Muscle of leg (tissue), 16 donors: ENCODE measurements at places on chromosomes 6 and 20. TPM values are rescaled to one million over a fixed set of nuclear protein-coding genes. Genes with fewer than 3 reads are reported as not detected.

- no peak for DNase-seq
These were observed 5.2 kb downstream of the MDC1 start for GRCh38 chr6:30711758-30712380.

The PPARD gene
- polyA plus RNA-seq = 26.4 TPM

The EBF4 gene
- 4.4 TPM for polyA plus RNA-seq

DNA sequence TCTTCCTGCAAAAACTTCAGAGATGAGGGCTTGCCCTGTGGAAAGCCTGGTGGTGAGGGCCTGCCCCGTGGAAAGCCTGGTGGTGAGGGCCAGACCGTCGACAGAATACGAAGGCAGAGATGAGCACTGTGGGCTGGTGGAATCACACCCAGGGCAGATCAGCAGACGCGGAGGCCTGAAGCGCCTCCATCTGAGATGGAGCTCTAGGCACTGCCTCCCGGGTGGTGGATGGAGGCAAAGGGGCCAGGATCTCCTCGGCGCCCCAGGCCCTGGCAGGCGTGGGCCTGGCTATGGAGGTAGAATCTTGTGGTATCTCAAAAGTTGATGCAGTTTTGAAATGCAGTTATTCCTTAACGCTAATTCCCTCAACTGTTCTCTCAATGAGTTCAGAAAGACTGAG, 104.8 kb downstream of the PSMB1 start:
- DNase-seq = no peak

The NKAIN4 gene
- polyA plus RNA-seq = 33.2 TPM

DNA sequence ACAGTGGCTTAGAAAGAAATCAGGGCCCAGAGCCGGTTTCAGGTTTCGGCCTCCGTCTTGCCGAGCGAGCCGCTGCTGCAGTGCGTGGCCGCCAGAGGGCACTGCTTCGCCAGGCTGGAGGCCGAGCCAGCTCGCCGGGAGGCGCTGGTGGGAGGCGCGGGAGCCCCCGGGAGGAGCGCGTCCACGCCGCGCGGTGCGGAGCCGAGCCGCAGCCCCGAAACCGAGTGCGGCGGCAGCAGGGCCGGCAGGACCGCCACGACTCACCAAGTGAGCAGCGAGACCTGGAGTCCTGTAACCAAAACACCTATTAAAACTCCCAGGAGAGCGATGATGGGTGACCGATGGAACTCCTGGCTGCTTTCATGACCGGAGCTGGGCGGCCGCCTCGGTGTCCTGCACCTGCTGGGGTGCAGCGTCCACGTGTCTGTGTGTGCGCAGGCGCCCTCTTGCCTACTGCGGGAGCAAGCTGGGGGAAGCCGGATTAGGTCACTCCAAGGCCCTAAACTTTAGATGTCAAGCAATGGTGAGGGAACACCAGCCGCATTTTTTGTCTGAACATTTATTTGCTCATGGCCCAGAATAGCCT, 186.9 kb upstream of the UST start:
- DNase-seq = peak; percentile 86

GRCh38 chr6:16108419-16108818, 20.5 kb upstream of the MYLIP start:
- no peak for DNase-seq

- no peak for DNase-seq
These were observed 26.1 kb upstream of the GABRR1 start for GRCh38 chr6:89243331-89243629.

- no peak for DNase-seq
These were observed 2.2 kb upstream of the TFAP2A start for GRCh38 chr6:10416863-10417641.

DNA sequence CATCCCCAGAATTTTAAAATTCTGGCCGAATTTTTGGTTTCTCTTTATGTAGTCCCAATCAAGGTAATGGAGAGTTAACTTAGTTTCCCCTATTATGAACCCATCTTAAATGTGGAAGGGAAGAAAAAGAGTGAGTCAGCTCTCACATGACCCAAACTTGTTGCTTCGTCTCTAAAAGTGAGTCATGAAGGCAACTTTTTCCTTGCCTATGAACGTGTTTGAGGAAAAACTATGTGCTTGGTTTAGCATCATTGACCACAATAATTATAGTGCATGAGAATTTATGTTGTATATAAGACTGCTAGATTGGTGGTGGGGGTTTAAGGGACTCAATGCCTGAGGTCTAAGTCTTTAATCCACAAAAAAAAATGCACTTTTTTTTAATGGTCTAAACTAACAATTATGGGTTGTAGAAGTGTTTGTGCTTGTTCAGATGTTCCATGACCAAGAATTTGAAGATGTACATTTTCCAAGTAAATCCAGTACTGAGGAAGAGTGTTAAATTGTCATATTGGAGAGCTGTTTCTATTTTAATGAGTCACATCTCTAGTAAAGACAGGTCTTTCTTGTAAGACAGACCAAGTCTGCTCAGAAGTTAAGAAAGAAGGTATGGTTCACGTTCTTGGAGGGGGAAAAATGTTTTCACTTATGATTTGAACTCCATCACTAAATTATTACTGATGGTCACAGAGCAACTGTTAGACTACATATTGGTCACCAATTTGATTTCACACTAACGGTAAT, 409.9 kb upstream of the MARCKS start:
- DNase-seq = peak; percentile 28

The CCND3 gene
- 82.3 TPM for polyA plus RNA-seq

The PDE7B gene
- 7.5 TPM for polyA plus RNA-seq

DNA sequence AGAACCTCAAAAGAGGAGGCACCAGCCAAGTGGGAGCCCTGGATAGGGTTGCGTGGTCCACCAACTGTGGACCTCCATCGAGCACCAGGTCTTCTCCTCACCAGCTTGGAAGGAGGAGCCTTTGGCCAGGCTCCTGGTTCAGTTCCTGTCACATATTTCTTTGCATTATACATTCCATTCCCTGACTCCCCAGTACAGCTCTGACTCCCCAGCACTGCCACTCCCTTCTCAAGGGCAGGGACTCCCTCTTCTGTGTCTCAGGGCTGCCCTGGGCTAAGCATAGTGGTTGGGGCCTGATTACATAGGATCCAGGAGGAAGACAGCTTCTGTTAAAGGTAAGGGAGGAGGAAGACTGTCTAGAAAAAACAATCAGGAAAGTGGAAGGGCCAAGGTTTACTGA, 91.1 kb downstream of the MRPL14 start:
- no peak for DNase-seq
